ENCODE measurements at places on chromosomes 2 and 18.

DNA sequence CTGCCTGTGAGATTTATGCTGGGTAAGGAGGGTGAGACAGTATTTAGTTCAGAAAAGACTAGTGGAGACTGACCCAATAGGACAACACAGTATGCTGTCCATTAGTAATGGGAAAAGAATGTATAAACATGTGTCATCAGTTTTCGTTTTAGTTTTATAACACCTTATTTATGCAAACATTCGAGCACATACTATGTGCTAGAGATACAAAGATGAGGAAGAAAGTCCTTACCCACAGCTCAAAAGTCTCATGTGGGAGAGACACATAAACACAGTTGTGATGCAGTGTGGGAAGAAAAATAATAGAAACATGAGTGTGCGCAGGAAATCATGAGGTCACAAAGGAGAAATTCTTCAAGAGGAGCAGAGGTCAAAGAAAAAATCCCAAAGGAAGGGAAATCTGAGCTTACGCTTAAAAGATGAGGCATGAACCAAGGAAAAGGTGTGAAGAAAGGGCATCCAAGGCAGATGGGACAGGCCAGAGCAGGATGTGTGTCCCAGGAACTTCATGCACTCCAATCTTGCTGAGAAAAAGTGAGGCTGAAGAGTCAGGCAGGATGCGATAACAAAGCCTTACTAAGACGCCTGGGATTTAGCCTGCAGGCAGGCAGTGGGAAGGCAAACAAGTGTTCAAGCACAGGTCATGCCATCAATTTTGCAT, 8.1 kb downstream of the METTL21A start:
- DNase-seq = no peak

GRCh38 chr2:15293262-15293937, 267.7 kb downstream of the NBAS start:
- DNase-seq = no peak

DNA sequence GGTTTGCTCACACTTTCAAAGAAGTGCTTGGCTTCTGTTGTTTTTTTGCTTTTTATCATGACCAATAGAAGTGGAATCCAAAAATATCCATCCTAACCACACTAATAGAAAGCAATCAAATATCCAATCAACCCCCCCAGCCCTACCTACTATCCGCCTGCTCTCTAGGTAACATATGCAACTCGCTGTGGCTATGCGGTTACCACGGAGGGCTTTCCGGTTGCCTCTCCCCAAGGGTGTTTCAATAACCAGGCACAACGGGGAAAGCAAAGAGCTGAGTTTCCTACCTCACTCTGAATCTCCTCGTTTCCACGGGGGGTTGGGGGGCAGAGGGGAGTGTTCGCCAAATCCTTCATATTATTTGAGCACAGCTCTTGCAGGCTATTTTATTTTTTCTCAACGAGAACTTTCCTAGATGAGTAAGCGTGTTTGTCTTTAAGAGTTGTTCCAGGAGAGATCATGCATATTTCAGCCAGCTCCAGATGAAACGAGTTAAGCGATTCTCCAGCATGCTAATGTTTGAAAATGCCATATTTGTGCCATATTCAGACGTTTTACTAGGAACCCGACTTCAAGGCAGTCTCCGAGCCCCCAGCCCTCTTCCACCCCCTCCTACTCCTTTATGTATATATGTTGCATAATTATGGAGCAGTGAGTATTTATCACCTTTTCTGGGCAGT, 30.3 kb downstream of the PAX3 start:
- no peak for DNase-seq

- no peak for DNase-seq
Observed at GRCh38 chr2:71215447-71215846, 11.5 kb downstream of the PAIP2B start.

- no peak for DNase-seq
Observed at GRCh38 chr18:59629894-59630293, 67.3 kb downstream of the CCBE1 start.

DNA sequence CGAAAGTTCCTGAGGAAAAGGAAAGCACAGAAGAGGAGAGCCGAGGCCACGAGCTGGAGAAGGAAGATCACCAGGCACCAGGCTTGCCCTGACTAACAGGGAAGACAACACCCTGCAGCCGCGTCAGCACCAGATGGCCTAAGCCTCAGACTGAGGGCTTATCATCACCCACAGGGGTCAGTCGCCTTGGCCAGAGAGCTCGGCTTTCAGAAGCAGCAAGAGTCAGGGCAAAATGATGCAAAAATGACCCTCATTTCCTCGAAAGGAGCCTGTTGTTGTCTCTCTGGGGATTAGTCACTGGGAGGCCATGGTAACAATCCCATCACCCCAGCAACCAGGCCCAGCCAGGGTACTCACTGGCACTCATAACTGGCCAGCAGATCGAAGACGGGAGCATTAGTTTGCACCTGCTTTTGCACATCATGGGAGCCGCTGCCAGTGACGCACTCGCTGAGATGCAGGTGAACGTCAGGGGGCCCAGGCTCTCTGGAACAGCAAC, 42.7 kb upstream of the ZFP36L2 start:
- DNase-seq = no peak

GRCh38 chr2:136029149-136029548, 43.7 kb upstream of the DARS1 start:
- DNase-seq = no peak

- DNase-seq = no peak
Observed at GRCh38 chr2:150846691-150847090, 359.2 kb upstream of the RND3 start.

GRCh38 chr2:211437396-211437795, 881.0 kb downstream of the CPS1 start:
- no peak for DNase-seq

DNA sequence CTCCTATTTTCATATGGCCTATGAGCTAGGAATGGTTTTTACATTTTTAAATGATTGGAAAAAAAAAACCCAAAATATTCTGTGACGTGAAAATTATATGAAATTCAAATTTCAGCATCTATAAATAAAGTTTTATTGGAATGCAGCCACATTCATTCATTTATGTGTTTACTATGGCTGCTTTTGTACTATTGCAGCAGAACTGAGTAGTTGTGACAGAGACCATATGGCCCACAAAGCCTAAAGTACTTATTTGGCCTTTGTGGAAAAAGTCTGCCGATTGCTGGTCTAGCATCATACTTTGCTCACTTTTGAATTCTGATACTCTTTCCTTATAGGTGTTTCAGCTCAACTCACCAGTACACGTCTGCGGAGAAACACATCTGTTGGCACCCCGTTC, 39.0 kb downstream of the MYO3B start:
- no peak for DNase-seq

- peak; percentile 12 for DNase-seq
Observed at GRCh38 chr18:36284671-36285295, 12.7 kb upstream of the FHOD3 start.

DNA sequence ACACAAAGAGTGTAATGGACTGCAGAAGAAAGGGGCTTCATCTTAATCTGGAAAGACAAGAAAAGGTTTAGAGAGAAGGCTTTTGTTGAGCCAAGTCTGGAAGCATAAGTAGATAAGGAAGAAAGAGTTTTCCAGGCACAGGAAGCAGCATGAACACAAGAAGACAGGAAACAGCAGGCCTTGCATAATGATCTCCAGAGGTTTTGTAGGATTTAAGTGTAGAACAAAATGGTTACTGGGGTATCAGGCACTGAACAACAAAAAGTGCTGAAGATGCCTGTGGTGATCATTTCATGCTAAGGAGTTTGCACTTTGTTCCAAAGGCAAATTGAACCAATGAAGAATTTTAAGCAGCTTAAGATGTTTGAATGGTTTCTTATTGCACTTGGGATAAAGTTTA, 281.6 kb upstream of the TANK start:
- DNase-seq = no peak

DNA sequence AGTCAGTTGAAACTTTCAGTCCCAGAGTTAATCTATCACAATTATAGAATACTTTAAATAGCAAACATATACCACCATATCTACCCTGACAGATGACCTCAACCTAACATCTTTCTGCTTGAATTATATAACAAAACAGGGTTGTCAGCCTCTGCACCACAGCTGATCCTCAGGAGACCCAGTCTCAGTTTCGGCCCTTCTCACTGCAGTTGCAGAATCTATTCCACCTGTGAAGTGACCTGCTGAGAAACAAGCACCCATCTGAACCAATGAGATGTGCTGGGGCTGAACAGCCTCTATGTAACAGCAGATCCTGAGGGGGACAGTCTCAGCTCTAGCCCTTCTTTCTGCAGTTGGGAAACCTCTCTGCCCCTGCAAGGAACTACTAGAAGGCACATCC, 567.6 kb downstream of the KCNJ3 start:
- no peak for DNase-seq

DNA sequence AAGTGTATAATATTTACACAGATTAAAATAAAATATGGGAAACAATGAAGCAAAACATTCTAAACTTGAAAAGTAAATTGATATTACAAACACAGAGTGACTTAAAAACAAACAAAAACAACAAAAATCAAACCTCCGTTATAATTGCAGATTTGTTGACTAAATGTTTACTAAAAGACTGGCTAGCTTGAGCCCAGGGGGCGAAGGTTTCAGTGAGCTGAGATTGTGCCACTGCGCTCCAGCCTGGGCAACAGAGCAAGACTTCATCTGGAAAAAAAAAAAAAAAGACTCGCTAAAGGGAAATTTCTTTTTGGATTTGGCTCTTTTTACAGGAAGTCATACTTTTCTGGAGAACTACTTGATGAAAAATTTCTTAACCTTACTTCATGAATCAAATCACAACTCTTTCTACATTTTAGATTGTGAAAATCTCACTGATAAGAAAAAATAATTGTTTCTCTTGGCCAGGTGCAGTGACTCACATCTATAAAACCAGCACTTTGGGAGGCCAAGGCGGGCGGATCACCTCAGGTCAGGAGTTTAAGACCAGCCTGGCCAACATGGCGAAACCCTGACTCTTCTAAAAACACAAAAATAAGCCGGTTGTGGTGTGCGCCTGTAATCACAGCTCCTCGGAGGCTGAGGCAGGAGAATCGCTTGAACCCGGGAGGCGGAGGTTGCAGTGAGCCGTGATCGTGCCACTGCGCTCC, 9.7 kb downstream of the TFPI start:
- no peak for DNase-seq

DNA sequence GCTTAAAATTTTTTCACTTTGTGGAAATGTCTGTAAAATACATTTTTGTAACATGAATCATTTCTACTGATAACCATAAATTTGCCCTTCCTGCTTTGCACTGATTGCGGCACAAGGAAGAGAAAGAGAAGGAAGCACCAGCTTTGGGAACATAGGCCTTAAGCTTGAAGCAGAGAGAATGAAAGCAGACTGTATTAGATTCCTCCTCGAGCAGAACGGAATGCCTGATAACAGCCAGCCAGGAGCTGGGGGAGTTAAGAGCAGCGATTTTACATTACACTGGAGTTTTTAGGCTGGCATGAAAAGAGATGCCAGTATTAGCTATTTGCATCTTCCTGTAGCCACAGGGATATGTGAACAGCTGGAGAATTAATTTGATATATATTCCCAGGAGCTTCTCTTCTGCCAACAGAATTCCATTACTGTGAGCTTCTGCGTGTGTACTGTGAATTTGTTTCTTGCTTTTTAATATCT, 33.5 kb downstream of the CRIM1 start:
- DNase-seq = no peak

GRCh38 chr2:100730290-100730868, 89.6 kb upstream of the NPAS2 start:
- DNase-seq = peak; percentile 6

DNA sequence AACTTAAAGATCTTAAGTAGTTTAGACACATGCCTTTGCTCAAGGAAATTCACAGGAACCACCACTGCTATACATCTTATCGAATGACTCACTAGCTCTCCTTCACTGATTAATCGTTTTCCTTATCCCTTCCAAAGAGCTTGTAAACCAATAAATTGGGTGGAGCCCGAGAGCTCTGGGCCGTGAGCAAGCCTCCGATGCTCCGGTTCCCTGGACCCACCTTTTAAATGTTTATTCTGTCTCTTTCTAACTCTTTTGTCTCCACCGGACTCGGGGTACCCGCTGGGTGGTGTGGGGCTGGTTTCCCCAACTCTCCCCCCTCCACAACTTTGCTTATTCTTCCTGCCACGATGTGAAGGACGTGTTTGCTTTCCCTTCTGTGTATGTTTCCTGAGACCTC, 292.9 kb upstream of the TMEFF2 start:
- no peak for DNase-seq

- DNase-seq = no peak
Observed at GRCh38 chr2:66587216-66587615, 152.3 kb downstream of the MEIS1 start.

- no peak for DNase-seq
Observed at GRCh38 chr2:239102266-239102665, 254.4 kb downstream of the TWIST2 start.

DNA sequence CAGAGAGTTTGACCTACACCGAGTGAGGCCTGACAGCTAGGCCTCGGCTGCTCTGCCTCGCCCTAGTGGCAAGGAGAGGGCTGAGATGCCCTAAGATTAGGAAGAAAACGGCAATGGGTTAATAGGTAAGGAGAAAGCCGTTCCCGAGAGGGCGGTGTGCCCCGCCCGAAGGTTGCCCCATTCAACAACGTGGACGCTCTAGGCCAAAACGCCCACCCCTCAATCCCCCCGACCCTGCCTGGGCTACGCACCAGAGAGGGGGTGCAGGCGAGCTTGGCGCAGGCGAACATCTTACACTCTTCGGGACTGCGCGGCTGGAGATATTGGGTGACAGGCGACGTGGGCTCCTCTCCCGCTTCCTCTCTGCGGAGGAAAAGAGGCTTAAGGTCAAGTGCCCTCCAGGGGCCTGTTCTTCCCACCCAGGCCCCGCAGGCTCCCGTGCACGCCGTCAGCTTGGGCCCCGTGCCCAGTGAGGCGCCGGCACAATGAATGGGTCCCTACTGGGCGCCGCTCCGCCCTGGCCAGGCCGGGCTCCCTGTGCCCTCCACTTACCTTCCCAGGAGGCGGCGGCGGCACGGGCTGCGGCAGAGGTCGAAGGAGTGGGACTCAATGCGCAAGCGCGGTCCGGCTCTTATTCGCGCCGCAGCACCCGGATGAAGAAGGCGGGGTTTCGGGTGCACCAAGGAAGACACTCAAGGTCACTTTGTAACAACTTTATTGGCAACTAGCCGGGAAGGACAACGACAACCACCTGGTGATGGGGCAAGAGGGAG, at the start of gene ATP5MC3:
Gene ATP5MC3 (minus strand): TSS at position 607 of the 773 bp plus-strand sequence. CDS start 317 bp downstream, at position 290.
- peak; percentile 87 for DNase-seq

- DNase-seq = no peak
Observed at GRCh38 chr2:217683106-217683870, 319.5 kb downstream of the TNS1 start.

DNA sequence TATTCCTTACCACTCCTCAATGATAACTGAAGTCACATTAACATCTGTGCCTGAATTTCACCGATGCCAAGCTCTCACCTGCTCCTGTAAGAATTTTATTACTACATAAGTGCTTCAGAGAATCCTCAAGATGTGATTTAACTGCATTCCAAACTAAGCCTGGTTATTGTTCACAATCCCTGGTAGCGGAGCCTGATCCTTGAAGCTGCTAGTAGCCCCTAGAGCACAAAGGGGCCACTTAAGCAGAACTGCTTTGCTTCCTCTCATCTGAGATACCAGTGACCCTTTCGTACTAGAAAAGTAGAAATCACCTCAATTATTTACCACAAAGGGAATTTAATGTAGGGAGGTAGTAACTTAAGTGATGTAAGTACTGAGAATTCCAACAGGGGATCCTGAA, 529.6 kb downstream of the CPS1 start:
- DNase-seq = no peak
